ENCODE measurements at places on chromosomes 7 and 10. TPM values are rescaled to one million over a fixed set of nuclear protein-coding genes. Genes with fewer than 3 reads are reported as not detected.

DNA sequence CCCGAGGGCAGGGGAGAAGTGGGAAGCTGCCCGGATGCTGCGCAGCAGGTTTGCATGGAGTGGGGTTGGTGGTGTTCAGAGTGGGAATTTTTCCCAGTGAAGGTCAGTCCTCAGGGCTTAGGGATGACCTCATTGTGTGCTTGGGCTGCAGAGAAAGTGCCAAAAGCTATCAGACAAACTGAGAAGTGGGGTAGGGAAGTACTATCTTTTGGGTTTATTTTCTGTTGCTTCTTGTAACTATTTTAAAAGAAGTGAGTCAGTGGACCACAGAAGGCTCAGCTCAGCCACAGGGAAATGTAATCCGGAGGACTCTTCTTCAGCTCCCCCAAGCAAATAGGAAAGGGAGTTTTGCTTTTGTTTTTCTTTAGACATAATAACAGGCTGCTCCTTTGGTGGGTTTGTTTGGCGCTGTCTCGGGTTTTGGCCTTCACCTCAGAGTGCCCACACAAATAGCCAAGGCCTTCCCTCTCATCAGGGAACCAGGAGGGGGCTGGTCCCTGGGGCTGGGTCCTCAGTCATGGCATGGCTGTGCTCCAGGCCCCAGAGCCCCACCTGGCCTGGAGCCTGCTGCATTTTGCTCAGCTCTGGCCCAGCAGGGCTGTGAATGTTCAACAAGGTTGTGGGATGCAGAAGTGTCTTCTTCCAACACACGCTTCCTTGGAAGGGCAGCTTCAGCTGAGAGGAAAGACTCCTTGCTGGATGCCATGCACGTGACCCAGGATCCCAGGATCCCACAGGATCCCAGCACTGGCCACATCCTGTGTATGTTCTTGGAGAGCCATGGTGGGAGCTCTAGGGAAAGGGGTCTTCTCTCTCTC is 5.4 kb upstream of the FAM170B start:
- DNase-seq = peak; percentile 70

GRCh38 chr10:42977032-42977416 is 99.8 kb upstream of the RET start:
- DNase-seq = no peak

DNA sequence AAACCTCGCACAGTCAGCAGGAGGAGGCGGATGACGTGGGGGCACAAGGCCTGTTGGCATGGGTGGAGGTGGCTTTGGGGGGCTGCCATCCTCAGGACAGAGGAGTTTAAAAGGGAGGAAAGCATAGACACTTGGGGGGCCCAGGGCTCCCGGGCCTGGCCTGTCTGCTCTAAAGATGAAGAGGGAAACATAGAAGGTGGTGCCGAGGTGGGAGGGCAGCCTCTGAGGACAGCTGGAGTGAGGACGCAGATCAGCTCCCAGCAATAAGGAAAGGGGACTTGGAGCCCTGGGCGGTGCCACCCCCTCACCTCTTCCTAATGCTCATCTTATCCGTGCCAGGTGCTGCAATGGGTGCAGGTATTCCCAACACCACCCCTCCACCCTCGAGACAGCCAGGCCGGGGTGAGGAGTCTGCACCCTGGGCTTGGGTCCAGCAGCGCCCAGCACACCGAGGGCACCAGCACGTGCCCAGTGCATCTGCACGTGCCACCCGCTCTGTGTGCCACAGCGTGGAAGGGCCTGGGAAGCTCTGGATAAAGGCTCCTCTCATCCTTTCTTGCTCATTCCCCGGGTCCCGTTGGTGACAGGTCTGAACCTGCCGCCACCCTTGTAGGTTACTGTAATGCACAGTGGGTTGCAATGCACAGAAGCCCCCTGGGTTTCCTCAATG is 566.0 kb upstream of the FOXK1 start:
- DNase-seq = no peak

PAPOLB gene
- total RNA-seq = not detected

Data from HFFc6 (cell line).